GM12892 (cell line): ENCODE measurements at places on chromosomes 6 and 20.

DNA sequence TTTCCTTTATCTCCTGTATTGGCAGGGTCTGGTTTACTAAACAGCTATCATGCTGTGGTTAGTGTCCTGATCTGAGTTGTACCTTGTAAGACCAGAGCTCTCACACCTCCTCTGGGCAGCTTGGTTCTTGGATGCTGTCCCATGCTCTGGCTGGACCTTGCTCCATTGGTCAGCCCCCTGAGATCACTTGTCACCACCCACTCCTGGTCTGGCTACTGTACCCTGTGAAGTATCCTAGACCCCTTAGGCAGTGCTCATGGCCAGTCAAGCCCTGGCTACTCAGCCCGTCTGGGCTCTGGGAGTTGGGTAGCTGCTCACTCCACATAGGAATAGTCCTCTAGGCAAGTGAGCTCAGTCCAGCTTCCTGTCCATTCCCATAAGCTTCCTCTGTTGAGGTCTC, 31.1 kb downstream of the ADGRF4 start:
- no peak for DNase-seq

DNA sequence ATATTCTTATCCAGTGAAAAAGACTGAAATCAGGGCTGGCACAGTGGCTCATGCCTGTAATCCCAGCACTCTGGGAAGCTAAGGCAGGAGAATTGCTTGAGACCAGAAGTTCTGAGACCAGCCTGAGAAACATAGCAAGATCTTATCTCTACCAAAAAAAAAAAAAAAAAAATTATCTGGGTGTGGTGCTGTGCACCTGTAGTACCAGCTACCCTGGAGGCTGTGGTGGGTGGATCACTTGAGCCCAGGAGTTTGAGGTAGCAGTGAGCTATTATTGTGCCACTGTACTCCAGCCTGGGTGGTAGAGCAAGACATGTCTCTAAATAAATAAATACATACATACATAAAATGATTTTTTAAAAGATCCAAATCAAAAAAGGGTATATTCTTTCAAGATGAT, 6.3 kb downstream of the CALHM6 start:
- DNase-seq = no peak

DNA sequence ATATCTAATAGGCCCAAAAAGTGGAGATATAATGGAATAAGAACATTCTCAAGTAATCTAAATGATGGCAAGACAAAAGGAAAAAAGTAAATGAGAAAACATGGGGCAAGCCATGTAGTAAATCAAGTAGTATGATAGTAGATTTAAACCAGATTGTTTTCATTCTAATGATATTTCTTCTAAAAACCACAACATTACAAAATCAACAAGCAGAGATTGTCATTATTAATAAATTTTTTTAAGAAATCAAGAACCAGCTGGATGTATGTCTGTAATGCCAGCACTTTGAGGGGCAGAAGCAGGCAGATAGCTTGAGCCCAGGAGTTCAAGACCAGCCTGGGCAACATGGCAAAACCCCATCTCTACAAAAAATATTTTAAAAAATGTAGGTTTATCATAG, 155.0 kb downstream of the RNGTT start:
- DNase-seq = no peak

DNA sequence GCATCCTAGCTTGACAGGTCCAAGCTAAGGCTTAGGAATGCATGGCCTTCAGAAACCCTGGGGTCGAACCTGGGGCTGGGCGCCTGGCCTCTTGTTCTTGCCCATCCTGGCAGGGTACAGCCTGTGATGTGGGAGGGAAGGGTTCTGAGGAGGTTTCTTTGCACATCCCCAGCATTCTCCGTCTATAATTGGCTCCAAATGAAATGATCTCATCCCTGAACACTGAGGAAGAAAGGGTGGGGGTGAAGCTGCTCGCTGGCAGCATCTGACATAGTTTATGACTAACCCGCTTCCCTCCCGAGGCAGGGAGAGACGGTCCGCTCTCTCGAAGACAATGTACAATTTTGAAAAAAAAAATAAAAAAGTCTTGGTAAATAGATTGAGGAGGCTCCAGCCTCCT, 67.1 kb upstream of the ZNFX1 start:
- DNase-seq = no peak
